BJ (cell line): ENCODE measurements at places on chromosomes 1 and 21.

GRCh38 chr1:202811296-202812175 is 782 bp downstream of the PCAT6 start:
- no peak for DNase-seq

- DNase-seq = no peak
Observed at GRCh38 chr1:47416319-47417169, 459 bp downstream of the FOXE3 start.

- DNase-seq = no peak
Observed at GRCh38 chr1:85296980-85297379, 20.5 kb upstream of the BCL10 start.

GRCh38 chr1:158611916-158612315 is 6.8 kb downstream of the OR10Z1 start:
- no peak for DNase-seq

GRCh38 chr1:1333551-1334241 is 2.6 kb downstream of the TAS1R3 start:
- DNase-seq = no peak

DNA sequence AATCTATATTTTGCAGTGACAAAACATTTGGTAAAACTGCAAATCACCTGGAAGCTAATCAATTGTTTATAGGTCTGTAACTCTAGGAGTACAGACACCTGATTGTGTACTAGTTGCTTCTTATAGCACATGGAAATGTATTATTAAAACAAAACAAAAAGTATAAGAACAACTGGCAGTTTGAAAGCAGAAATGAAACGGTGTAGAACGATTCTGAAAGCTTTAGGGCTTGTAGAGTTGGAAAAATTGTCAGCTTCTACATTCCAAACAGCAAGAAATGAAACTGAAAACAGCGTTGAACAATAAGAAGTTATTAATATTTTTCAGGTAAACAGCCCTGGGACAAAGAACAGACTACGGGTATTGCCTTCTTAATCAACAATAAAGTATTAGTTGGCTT is 273.3 kb downstream of the OLFM3 start:
- DNase-seq = no peak
